ENCODE measurements at places on chromosomes 16 and 17.
A peak's percentile ranks its signal among the peaks of the same experiment; 100 is the strongest.

DNA sequence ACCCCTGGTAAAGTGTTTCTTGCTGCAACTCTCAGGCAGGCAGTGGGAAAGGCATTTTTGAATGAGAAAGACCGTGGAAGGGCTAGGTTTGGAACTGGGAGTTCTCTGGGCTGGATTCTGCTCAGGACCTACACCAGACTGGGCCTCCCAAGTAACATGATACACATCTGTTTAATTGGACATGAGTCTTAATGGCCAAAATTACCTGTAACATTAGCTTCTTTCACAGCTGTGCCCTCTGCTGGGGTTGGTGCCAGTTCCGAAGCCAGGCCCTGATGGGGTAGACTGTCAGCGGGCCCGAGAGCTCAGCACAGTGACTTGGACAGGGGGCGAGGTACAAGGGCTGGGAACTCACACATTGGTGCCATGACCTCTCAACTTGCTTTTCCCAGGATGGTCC, 118.9 kb upstream of the IRX3 start:
- no peak for DNase-seq

DNA sequence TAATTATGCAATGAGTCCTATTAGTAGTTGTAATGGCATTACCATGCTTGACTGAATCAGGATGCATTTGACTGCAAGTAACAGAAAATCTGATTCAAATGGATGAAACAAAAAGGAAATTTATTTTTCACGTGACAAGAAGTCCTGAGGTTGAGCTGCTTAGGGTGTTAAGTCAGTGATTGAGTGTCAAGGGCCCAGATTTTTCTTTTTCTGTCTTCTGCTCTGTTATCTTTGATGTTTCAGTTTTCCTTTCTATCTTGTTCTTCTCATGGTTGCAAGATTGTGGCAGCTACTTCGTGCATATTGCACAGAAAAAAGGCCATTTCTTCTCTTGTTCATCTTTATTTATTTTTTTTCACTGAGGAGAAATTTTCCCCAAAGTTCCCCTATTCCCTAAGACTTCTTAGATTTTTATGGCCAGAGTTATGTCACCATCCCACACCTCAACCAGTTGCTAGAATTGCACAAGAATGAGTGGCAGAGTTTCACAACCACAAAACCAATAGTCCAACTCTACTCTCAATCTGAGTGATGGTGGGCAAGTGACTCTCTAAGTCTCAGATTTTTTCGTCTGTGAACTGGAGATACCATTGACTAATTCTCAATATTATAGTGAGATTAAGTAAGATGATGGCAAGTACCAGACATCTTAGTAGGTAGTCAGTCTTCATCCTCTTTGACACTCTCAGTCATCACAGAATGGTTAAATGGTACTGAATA, 15.7 kb upstream of the GPR139 start:
- no peak for DNase-seq

DNA sequence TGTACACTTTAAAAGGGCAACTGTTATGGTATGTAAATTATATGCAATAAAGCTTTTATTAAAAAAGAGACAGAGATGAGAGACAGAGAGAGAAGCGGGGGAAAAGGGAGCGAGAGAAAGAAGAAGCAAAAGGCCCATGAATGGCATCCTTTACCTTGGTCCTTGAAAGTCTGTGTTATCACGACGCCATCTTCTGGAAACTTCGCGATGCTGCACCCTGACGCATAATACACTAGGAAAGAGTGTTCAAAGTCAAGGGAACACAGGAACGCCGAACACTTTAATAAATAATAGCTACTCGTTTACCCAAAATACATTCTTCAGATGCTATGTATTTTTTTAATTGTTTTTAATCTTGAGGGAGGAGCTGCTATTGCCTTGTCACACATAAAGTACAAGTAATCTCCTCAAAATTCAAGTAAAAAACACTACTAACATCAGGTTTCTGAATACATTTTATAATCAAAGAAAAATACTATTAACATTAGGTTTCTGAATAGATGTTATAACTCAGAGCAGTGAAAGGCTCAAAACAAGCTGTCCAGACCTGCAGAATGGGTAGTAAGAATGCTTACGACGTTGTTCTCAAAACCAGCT, 23.0 kb upstream of the SLC38A8 start:
- DNase-seq: peak; percentile 66

- no peak for DNase-seq
Observed at GRCh38 chr16:73059779-73060615, 12.1 kb upstream of the ZFHX3 start.

DNA sequence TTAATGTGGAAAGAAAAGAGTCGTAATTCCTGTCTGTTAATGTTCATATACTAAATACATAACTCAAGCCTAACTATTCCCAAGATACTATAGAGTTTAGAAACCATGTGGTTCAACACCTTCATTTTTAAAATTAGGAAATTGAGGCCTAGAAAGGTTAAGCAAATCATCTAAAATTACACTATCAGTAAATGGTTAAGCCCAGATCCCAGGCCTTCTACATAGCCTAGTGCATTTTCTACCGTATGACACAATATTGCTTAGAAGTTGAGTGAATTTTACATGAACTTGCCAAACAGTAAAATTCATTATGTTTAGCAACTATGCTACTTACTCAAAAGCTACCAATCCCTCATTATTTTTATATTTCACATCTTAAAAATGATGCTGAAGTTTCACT, 6.8 kb downstream of the NACA2 start:
- DNase-seq: no peak

- DNase-seq: peak; percentile 52
Observed at GRCh38 chr17:32277284-32277683, 11.7 kb downstream of the RHBDL3 start.

- no peak for DNase-seq
Observed at GRCh38 chr17:29835435-29836351, 94.3 kb downstream of the SSH2 start.

GRCh38 chr16:23505671-23506605, 4.4 kb downstream of the GGA2 start:
- DNase-seq: peak; percentile 21
